ENCODE measurements at places on chromosomes 12 and 14. TPM values are rescaled to one million over a fixed set of nuclear protein-coding genes. Genes with fewer than 3 reads are reported as not detected.

DBX2 gene
- not detected for total RNA-seq

ARHGEF25 gene
- total RNA-seq: 2.3 TPM

DNA sequence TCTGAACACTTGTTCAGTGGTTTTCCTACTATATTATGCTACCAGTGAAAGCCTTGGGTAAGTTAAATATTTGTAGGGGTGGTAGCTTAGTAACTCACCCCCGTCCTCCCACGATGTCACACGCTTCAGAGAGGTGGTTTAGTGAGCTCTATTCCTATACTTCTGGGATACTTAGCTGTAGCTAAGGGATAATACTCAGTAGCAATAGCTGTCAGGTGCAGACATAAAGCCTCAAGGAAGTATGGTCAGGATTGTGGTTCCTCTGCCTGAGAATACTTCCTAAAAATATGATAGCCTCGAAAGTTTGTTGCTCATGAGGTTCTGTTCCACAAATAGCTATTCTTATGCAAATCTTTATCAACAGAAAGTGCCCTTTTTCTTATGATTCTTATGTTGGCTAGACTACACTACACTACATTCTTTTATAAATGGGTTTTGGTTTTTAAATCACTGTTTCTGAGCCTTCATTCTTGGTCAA lies 11.9 kb downstream of the DLST start:
- no peak overlapping the region for H3K4me3 ChIP-seq
- no peaks in the 10 kb centered on the region for H3K27me3 ChIP-seq
- peaks cover 92% of the 10 kb centered on the region for H3K36me3 ChIP-seq
- DNase-seq: no peak
- H3K4me1 ChIP-seq: peaks cover 5% of the 10 kb centered on the region

- peaks cover 80% of the 10 kb centered on the region for H3K4me1 ChIP-seq
- H3K4me3 ChIP-seq: peak overlapping the region; percentile 57
- DNase-seq: no peak
- H3K36me3 ChIP-seq: peaks cover 38% of the 10 kb centered on the region
Observed at GRCh38 chr12:6779708-6780432, 7.5 kb downstream of the LAG3 start.

DNA sequence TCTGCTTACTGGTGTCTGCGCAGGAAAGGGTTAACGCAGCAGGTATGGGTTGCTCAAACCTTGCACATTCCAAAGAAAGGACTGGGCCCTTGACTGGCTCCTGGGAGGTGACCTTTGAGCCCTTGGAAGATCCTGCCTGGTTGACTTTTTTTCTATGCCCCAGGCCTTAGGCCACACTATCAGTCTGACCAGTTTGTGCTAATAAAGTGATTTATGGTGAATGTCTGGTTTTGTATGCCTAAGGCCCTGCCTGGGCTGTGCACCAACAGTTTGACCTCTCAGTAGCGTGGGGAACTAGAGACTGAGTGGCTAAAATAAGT lies 61.4 kb upstream of the SCN8A start:
- H3K27ac ChIP-seq: no peak overlapping the region
- H3K4me3 ChIP-seq: no peak overlapping the region
- DNase-seq: no peak

DNA sequence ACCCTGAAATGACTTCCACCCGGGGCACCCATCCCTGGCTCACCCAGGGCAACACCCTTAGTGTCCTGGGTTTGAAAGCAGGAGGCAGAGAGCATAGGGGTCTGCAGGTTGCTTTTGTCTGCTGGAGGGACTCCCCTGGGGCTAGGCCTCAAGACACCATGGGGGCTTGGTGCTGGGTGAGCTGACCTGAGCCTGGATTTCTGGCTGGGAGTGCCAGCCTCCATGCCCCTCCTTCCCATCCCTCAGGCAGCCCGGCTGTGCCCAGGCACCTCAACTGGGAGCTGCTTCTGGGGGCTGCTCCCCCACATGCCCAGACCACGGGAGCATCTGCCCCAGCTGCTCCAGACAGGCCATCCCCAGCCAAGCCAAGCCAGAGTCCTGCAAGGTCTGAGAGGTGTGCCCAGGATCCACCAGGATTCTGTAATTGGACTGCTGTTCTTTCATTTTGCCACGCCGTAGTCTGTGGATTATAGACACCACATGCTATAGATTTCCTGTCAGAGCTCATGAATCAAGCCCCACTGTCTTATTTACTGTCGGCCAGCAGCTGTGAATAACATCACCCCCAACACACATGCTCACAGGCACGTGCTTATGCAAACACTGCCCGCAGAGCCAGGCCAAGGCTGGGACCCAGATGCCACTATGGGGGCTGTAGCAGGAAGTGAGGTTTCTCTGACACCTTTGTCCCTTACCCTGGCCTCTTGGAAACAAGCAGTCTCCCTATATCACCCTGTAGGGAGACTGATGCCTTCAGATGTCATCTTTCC lies 29.4 kb upstream of the ESRRB start:
- no peak overlapping the region for H3K27ac ChIP-seq
- no peak for DNase-seq
- H3K4me1 ChIP-seq: no peaks in the 10 kb centered on the region
- peaks cover 2% of the 10 kb centered on the region for H3K27me3 ChIP-seq

GRCh38 chr12:71888521-71888920 lies 49.0 kb downstream of the TBC1D15 start:
- no peak overlapping the region for H3K27ac ChIP-seq
- no peaks in the 10 kb centered on the region for H3K27me3 ChIP-seq
- H3K4me1 ChIP-seq: peaks cover 2% of the 10 kb centered on the region
- no peak overlapping the region for H3K4me3 ChIP-seq
- peaks cover 42% of the 10 kb centered on the region for H3K36me3 ChIP-seq

GRCh38 chr14:49861699-49862088 lies 9.1 kb upstream of the NEMF start:
- DNase-seq: peak; percentile 58
- no peak overlapping the region for H3K4me3 ChIP-seq
- H3K36me3 ChIP-seq: no peaks in the 10 kb centered on the region
- peaks cover 16% of the 10 kb centered on the region for H3K4me1 ChIP-seq

- no peak overlapping the region for H3K27ac ChIP-seq
- H3K27me3 ChIP-seq: no peaks in the 10 kb centered on the region
- H3K4me3 ChIP-seq: no peak overlapping the region
- DNase-seq: no peak
- peaks cover 15% of the 10 kb centered on the region for H3K4me1 ChIP-seq
Observed at GRCh38 chr14:71728386-71728785, 203.8 kb upstream of the RGS6 start.

DNA sequence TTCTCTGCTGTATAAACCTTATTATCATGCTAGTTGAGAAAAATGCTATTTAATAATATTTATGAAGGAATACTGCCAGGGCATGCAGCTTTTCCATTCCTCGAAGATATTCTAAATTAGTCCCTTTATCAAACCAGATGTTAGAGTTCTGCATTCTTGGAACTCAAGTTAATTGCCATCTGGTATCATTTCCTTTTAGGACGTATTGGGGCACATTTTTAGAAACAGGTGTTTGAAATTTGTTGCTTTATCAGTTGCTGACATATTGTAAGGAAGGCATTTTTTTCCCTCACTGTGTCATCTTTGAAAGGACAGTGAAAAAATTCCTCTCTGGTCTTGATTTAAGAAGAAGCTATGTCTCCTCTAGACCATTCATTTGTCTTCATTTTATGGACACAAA lies 471.2 kb upstream of the PRICKLE1 start:
- H3K27me3 ChIP-seq: no peaks in the 10 kb centered on the region
- no peak overlapping the region for H3K27ac ChIP-seq
- no peaks in the 10 kb centered on the region for H3K4me1 ChIP-seq
- no peak overlapping the region for H3K4me3 ChIP-seq
- H3K36me3 ChIP-seq: no peaks in the 10 kb centered on the region
- no peak for DNase-seq

DNA sequence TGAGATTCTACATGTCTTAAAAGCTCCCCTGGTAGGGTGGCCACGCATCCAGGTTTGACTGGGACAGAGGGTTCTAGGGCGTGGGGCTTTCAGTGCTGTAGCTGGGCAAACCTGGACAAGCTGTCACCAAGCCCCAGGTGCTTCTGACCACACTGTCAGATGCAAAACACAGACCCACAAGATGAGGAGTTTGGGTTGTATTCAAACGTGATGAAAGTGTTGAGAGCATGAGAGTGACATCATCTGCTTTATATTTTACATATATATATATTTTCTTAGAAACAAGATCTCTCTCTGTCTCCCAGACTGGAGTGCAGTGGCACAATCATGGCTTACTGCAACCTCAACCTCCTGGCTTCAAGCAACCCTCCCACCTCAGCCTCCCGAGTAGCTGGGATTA lies 210.1 kb downstream of the DPF3 start:
- no peak for DNase-seq
- no peak overlapping the region for H3K4me3 ChIP-seq
- H3K36me3 ChIP-seq: no peaks in the 10 kb centered on the region
- no peaks in the 10 kb centered on the region for H3K4me1 ChIP-seq
- H3K27me3 ChIP-seq: peaks cover 13% of the 10 kb centered on the region

- H3K4me3 ChIP-seq: no peak overlapping the region
- peaks cover 31% of the 10 kb centered on the region for H3K36me3 ChIP-seq
- no peaks in the 10 kb centered on the region for H3K27me3 ChIP-seq
- no peak for DNase-seq
- H3K27ac ChIP-seq: no peak overlapping the region
Observed at GRCh38 chr12:92898755-92899154, 30.3 kb downstream of the EEA1 start.

DNA sequence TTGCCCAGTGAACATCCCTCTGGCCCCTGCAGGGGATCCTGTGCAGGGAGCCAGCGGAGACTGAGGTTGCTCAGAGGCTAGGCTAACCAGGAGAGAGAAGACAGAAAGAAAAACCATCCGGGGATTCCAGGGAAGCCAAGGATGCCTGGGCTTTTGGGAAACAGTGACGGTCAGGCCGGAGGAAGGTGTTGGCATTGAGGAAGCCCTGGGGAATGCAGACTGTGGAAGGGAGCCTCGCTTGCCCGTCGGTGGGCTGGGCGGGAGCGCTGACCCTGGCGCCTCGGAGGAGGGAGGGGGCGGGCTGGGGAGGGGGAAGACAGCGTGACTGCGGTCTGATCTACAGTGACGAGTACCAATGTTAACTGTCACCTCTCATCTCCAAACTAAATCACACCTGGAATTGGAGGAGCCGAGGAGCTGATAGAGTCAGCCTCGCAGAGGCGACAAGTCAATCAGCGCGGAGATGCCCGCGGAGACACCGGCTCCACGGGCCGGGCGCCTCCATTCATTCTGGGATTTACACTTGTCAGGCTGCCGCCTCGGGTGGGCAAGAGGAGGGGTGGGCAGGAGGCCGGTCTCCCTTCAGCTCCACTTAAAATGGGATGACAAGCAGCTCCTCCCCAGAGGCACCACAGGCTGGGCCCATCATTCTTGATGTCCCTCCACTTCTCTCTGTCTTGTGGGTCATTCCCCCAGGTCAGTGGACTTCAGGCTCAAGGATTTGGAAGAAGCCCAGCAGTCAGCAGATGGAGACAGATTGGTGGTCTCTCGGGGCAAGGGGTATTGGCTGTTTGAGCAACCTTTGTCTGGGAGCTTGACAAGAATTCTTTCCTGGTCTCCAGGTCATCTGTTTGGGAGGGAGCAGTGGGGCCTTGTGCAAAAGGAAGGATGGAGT lies 20.4 kb upstream of the GPATCH2L start:
- no peak for DNase-seq
- H3K4me1 ChIP-seq: no peaks in the 10 kb centered on the region
- no peak overlapping the region for H3K4me3 ChIP-seq
- H3K27me3 ChIP-seq: peaks cover 27% of the 10 kb centered on the region
- H3K27ac ChIP-seq: no peak overlapping the region

DNA sequence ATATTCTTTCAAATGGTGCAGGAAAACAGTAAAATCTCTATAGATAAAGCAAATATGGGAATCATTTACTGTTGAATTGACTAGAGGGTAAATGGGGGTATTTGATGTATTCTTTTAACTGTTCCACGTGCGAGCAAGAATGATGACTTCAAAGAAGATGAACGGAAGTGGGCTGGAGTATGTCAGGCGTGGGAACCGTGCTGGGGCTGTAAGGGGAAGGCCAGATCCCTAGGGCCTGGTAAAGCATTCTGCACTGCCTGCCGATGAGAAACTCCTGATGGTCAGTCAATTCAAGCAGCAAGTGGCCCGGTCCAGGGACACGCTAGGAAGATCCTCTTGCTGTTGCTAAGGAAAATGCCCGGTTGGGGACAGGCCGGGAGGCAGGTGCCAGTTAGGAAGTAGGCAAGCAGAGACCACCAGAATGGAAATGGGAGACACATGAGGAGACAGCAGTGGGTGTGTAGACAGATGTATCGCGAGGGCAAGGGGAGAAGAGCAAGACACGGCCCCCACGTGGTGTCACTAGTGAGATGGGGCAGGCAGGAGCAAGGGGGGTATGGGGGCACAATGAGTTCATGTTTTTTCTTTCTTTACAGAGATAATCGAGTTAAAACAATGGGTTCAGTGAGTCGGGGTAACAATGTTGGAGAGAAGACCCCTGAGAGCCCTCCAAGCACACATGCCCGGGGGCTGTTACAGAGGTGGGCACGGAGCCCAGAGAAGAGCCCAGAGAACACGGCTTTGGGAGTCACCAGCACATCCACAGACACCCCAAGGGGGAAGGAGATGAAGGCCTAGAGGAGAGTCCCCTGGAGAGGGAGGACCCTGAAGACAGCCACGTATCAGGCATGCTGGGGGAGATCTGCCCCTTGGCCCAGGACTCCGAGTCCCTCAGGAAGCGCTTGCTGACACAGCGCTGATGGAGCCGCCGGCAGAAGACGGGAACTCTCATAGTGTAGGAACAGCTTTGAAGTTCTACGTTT lies 37.2 kb downstream of the FBXO21 start:
- peaks cover 45% of the 10 kb centered on the region for H3K4me1 ChIP-seq
- no peaks in the 10 kb centered on the region for H3K27me3 ChIP-seq

DNA sequence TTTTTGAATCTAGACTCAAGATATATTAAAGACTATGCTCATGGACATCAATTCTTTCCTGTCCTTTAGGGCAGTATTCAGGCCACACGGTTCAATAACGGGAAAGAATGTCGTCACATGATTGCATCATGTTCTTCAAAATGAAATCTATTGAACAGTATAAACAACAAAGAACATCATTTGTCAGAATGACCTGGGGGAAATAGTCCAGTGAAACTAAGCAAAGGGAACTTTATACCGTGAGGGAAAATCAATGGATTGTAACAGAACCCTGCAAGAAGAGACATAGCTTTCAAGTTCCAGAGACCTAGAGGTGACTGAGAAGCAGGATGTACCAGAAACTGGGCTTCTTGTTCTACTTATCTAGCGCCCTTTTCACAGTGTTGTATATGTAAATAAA lies 32.7 kb downstream of the FLRT2 start:
- DNase-seq: no peak
- H3K4me1 ChIP-seq: no peaks in the 10 kb centered on the region
- no peaks in the 10 kb centered on the region for H3K27me3 ChIP-seq
- H3K36me3 ChIP-seq: no peaks in the 10 kb centered on the region

KRT83 gene
- total RNA-seq: not detected
